Activated CD4-positive, alpha-beta T cell treated with anti-CD3 and anti-CD28 coated beads for 1 hour (primary cell): ENCODE measurements at places on chromosomes 6 and 20.

DNA sequence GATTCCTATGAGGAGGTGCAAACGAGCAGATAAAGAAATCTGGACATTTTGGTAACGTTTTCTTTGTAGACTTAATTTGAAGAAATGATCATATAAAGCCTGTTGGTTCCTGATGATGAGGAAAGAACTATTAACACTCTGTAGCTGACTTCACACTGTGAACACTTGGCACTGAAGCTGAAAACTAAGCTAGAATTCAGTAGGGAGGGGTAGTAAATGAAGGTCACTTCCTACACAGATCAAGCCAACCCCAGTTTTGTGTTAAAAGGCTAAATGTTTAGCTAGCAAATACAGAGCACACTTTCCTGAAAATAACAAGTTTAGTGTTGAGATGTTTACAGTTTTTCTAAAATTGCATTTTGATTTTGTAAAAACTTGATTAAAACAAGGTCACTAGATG lies 296.2 kb upstream of the PRDM1 start:
- DNase-seq, result no peak

GRCh38 chr6:9095729-9096128 lies 660.4 kb upstream of the SLC35B3 start:
- DNase-seq, result no peak

DNA sequence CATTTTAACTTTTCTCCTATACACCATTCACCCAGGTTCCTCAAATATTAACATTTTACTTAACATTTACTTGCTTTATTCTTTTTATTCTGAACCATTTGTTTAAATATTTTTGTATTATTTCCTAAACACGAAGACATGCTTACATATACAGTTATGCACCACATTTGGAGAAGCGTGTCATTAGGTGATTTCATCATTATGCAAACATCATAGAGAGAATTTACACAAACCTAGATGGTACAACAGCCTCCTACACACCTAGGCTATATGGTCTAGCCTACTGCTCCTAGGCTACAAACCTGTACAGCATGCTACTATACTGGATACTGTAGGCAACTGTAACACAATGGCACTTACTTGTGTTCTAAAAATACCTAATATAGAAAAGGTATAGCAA lies 6.6 kb downstream of the TDP2 start:
- DNase-seq, result no peak

DNA sequence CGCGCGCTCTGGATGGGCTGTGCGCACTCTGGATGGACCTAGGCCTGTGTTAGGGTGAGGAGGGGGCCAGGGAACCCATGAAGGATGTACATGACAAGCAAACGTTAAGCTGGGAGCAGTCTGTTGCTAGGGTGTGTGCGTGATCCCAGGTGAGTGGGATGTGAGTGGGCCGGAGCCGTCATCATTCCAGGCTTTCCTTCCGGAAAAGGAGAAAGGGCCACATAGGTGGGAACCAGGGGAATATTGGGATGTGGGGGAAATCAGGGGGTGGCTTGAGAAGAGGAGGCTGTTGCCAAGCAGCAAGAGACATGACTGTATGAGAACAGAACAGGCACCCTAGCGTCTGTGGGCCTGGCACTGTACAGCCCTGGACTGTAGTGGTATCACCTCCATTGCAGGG lies 49.7 kb upstream of the EPB41L1 start:
- DNase-seq, result no peak

DNA sequence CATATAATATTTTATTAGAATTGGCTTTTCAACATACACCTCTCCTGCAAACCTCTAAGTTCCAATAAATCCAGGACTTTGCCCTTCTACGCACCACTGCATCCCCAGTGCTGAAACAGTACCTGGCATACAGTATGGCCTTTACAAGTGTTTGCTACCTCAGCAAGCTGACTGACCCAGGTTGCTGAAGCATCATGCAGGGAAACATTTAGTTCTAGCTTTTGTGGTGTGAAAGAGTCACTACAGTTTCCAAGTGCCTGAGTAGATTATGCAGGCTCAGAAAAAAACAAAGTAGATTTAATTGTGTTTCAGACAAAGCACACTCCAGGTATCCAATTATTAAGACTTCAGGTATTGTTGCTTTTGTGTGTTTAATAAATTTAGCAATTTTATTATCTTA lies 614.2 kb upstream of the NRSN1 start:
- no peak for DNase-seq

GRCh38 chr6:169963581-169964297 lies 212.3 kb downstream of the ERMARD start:
- DNase-seq, result no peak

- no peak for DNase-seq
Observed at GRCh38 chr6:10991115-10991514, 53.0 kb downstream of the ELOVL2 start.

DNA sequence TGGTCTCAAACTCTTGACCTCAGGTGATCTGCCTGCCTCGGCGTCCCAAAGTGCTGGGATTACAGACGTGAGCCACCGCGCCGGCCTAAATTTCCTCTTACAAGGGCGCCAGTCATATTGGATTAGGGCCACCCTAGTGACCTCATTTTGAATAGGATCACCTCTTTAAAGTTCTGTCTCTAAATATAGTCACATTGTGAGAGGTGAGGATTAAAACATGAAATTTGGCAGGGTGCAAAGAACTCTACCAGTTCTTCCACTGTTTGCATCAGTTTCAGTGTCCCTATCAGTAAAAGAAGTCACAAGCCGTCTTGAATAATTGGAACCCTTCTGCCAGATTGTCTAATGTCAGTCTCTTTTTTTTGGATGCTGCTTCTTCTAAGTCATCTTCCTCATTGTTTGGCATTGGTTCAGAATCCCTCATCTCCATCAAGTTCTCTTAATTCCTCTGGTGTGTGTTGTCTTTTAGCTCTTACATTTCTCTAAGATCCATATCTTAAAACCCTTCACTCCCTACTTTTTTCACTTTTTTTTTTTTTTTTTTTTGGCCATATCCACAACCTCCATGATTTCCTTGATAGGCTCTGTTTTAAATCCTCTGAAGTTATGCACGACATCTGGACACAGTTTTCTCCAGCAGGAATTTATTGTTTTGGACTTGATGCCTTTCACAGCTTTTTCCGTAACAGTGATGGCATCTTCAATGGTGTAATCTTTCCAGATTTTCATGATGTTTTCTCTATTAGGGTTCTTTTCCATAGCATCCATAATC lies 56.8 kb downstream of the NCOA3 start:
- no peak for DNase-seq
